ENCODE measurements at places on chromosomes 16 and 17.

DNA sequence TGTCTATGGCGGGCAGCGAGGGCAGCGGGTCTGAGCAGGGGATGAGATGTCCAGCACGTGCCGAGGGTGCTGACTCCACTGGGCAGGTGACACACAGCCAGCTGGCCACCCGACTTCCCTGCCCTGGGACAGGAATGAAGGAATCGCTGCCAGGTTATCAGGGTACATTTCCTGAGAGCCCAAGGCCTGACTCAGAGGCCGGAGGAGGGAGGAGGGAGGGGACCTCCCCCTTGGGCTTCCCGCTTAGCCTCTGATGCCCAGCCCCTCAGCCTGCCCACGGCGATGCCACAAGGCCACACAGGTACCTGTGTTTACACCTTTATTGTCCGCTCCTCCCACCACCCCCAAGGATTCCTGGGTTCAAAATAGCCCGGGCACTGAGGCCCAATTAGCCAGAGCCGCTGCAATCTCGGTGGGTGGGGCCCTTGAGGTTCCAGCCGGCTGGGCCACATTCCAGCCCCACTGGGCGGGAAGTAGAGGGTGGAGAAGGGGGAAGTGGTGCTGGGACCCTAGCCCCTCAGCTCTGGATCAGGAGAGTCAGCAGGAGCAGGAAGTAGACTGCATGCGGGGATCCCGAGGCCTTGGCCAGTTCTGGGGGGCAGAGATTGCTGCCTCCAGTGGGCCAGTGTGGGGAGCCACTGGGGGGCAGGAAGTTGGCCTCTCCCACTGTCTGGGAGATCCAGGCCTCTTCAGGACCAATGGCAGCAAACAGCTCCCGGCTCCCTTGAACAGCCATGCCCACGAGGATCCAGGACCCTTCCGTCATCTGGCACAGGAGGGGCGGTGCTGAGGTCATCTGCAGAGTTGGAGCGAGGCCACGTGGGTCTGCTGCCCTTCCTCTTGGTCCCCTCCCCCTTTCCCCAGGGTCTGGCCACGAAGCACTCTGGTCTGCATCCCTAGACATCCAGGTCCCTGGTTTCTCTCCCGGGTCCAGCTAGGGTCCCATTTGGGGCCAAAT, 3.4 kb upstream of the PRSS8 start:
- DNase-seq = no peak

GRCh38 chr16:85153656-85154091, 41.4 kb upstream of the CIBAR2 start:
- no peak for DNase-seq

- DNase-seq = no peak
Measured at GRCh38 chr16:66182592-66182991, 183.9 kb upstream of the CDH5 start.

GRCh38 chr17:10061111-10061845, 137.1 kb downstream of the GAS7 start:
- no peak for DNase-seq

DNA sequence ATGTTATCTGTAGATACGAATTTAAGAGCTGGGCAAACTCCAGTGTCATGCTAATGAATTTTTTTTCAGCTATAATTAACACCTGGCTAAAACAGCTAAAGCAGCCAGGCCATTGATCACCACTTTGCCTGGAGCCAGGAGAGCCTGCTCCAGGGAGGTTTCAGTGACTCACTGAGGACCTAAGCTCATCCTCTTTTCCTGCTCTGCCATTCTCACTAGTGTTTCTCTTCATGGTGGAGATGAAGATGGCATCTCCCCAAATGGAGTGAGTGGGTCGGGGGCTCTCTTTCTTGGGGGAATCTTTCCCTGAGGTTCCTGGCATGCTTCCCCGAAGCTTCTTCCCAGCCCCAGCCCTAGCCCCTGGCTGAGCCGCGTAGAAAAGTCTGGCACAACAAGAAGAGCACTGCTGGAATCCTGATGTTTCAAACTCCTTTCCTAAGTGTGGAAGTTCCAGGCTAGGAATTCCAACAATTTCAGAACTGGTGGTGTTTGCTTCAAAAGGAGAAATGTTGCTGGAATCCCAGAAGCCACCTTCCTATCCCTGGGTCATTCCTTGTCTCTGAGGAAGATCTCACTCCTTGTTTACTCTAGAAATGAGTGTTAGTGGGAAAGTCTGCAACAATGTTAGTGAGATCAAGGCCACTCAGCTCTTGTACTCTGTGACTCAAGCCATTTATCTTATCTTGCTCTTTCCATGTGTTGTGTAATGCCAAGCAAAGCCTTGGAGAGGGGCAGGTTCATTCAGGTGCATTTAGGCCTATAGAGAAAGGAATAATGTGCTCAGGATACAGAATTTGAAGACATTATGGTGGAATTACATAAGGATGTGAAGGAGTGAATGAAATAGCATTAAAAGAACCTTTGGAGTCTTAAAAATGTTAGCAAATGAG, 26.0 kb upstream of the B4GALNT2 start:
- DNase-seq = no peak

DNA sequence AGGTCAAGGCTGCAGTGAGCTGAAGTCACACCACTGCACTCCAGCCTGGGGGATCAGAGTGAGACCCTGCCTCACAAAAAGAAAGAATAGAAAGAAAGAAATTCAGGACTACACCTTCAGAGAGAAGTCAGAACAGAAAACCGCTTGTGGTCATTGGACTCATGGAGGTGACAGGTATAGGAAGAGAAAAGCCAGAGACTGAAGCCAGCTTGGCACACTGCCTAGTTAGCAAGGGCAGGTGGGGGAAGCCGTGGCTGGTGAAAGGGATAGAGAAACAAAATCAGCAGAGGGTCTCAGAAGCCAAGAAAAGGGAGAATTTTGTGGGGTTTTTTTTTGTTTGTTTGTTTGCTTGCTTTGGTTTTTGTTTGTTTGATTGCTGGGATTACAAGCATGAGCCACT, 32.9 kb upstream of the SKAP1 start:
- DNase-seq = no peak

DNA sequence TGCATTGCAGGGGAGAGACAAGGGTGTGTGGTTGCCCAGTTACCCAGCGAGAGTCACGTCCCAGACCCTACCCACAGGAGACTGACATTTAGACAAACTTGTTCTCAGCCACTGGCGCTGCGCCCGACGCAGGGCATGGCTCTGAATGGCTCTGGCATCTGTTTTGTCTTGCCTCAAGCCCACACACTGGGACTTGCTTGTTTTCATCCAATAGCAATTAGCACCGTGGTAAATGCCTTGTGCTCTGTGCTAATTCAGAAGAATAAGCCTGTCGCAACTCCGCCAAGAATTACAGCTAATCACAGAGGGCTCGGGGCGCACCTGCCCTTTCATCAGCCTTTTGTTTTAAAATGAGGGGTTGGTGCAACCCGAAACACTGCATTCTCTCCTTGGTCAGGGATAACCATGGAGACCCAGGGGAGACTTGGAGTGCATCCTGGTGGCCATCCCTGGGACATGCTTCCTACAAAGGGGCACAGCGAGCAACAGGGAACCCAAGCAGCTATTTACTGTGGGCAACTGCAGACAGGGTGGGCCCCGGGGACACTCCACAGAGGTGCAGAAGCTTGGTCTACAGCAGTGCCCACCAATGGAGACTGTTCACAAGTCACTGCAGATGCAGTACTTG, 220.6 kb upstream of the ZFHX3 start:
- no peak for DNase-seq

DNA sequence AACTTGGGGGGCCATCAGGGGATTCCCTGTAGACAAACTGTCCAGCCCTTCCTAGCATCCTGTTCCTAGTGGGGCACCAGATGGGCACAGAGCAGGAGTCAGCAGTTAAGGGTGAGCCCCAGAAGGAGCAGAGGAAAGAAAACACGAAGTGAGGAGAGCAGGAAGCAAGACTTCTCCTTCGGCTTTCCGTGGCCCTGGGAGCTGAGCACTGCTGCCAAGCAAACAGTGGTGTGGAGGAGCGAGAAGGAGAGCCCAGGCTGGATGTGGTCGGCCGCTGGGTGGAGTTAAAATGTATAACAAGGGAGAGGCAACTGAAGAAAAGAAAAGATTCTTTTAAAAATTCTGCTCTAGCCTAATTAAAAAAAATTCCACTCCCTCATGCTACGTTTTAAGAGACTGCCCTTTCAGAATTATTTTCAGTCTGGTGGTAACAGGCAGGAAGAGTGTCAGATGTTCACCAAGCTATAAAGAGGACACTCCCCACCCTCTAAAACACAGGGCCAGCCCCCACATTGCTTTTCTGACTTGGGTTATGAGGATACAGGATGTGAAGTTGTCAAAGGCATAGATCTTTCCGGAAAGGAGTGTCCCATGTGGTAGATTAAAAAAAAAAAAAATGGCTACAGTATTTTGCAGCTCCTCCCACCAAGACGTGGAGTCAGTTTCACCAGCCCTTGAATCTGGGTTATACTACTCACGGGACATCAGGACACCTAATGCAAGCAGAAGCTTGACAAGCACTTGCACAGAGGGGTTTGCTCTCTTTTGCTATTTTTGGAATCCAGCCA, 74.9 kb upstream of the ZFHX3 start:
- DNase-seq = no peak
